H9 (cell line): ENCODE measurements at places on chromosomes 1 and 21.
A peak's percentile ranks its signal among the peaks of the same experiment; 100 is the strongest.

- DNase-seq, result no peak
These were observed 6.4 kb upstream of the LRRC8B start for GRCh38 chr1:89518221-89518631.

- DNase-seq, result peak; percentile 72
These were observed 59.9 kb upstream of the CACNA1E start for GRCh38 chr1:181423301-181423918.

DNA sequence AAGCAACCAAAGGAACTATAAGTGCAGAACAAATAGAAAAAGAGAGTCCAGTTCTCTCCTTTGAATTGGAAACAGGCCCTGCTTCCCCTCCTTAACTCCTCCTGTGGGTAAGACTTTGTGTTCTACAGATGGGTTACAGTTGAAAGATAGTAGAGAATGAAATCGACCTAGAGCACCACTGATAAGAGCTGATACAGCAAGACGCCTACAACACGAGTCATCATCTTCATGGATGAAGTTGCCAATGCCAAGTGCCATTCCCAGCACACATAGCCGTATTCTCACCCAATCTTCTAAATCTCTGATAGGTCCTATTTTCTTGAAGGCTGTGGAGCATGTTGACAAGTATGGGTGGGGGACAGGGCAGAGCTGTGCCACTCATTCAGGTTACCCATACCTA is 99.8 kb upstream of the CAMK1G start:
- no peak for DNase-seq

DNA sequence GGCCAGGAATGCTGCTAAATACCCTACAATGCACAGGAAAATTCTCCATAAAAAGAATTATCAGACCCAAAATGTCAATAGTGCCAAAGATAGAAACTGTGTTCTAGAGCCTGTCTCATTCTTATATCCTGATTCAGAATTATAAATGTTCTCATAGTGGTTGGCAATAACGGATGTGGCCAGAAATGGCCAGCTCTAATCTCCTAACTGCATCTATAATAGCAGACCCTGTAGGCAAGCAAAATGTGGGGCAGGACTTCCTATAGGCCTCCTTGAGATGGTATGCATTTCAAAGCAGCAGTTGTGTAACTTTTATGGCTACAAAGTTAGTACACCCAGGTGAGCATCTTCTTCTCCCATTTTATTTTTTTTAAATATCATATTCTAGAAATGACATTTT is 95.9 kb upstream of the SGIP1 start:
- no peak for DNase-seq

- no peak for DNase-seq
These were observed 22.4 kb downstream of the LRRC8B start for GRCh38 chr1:89546934-89547562.

GRCh38 chr1:233443040-233443760 is 115.7 kb downstream of the MAP3K21 start:
- DNase-seq, result no peak

GRCh38 chr21:45322231-45322959 is 34.7 kb upstream of the POFUT2 start:
- peak; percentile 23 for DNase-seq

- DNase-seq, result peak; percentile 3
These were observed 13.0 kb upstream of the LRP8 start for GRCh38 chr1:53340660-53341520.

- peak; percentile 89 for DNase-seq
These were observed 1.1 kb downstream of the BCAR3 start for GRCh38 chr1:93680420-93681100.

DNA sequence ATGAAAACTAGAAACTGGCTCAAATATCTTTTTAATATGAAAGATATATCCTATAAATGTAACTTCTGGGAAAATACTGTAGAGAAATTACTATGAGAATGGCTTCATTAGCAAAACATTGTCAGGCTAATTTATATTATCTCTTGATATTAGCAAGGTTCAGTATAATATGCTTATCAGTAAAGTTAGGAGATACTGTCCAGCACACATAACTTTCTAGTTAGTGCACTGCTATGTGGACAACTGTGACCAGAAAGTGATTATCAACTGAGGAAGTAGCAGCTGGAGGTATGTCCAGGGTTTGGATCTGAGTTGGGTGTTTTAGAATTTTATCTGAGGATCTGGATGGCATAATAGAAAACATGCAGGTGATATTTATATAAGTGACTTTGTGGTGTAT is 7.5 kb downstream of the LRRC8C start:
- DNase-seq, result no peak

GRCh38 chr1:61447968-61448430 is 276.9 kb downstream of the TM2D1 start:
- no peak for DNase-seq

DNA sequence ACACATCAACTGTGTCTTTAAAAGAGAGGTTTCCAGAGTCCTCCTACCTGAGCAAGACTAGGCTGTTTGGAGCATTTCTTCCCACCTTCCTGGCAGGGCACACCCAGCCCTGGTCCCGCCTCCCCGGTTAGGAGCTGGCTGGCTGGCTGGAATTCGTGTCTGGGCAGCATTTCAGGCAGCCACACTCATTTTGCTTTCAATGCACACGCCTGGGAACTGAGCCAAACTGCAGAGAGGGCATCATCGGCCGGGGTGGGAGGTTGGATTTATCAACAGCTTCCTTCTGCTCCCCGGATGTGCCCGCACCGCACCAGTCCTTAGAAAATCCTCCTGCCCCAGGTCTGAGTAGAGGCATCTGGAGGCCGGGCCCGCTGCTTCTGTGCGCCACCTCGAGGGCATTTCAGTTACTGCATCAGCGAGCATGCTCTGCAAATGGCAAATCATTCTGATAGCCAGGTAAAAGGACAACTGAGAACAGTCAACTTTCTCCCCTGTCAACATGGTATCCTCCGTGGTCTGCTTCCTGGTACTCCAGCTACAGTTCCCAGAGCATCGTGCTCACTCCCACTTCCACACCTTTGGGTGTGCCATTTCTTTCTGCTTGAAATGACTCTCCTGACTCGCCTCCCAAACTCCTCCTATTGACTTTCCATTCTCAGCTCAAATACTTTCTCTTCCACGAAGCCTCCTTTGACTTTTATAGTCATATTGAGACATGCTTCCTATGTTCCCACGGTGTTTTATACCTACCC is 20.6 kb downstream of the TCEA3 start:
- peak; percentile 91 for DNase-seq

- DNase-seq, result no peak
These were observed 66.2 kb downstream of the ATP2B4 start for GRCh38 chr1:203692565-203693470.

DNA sequence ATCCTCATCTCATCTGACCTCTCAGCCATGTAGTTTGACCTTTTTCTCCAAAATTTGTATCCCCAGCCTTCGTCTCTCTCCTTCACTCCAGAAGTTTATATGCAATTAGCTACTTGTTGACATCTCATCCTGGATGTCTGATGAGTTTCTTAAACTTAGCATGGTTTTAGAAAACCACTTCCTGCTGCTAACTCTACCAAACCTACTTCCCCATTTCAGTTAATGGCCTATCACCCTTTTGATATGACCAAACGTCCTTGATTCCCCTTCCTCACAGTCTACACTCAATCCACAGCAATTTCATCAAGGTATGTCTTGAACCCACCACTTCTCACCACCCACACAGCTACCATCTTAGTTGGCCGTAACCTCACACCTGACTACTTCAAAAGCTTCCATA is 121.9 kb downstream of the LRRC40 start:
- no peak for DNase-seq

DNA sequence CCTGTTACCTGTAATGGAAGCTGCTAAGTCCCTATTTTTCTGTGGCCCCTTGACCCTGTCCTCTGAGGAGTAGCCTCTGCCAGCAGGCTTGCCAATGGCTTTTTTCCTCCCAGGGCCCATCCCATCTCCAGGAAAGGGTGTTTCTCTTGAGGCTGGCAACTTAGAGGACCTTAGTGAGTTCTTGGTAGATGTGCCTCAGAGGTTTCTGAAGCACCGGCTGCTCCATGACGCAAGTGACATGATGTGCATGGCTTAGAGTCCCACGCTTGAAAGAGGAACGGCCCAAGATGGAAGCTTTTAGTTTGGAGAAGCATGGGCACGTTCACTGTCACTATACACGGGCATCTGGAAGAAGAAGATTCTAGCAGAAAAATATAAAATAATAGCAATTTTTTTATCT is 63.0 kb downstream of the TGFB2 start:
- DNase-seq, result no peak

DNA sequence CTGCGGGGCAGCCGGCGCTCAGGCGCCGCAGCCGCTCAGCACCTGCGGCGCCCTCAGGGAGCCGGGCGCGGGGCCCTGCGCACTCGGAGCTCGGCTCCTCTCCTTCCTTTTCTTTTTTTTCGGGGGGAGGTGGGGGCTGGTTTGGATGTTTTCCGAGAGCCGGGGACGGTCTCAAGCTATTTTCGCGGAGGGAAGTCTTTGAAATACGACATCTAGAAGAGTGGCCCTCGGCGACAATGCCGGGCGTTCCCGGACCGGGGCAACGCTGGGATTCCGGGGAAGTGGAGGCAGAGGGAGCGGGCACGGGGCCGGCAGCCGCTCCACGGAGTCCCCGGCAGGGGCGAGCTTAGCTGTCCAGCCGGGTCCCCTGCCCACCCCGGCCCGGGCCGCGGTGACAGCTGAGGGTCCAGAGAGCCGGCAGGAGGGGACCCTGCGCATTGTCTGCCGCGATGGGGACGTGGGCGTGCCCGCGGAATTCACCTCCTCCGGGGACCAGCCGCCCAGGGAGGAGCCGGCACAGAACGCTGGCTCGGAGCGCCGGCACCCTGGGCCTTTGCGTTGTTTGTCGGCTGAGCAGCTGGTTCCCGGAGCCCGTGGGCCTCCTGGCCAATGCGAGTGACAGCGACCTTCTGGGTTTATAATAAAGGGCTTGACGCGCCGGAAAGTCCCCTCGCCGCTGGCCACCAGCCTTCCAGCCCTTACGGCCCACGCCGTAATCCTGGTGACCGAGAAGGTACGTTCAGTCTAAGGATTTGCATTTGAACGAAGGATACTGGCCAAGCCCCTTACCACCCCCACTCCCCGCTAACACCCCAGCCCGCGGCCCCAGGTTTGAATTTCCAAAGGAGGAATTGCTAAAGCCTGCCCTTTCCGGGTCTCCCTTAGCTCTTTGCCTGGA is 582 bp downstream of the SLC37A1 start:
- DNase-seq, result peak; percentile 81

DNA sequence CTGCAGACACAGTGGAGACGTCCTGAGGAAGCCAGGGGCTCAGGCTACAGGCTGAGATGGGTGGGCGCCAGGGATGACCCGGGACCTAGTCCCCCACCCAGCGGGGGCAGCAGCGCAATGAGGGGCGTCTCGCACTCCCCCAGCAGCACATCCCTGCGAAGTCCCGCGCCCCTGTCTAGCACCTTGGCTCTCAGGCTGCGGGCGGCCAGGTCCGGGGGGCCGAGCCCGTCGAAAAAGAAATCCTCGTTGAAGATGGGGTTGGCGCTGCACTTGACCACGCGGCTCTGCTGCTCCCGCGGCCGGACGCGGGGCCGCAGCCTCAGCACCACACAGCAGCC is 1.8 kb downstream of the C2CD4D start:
- DNase-seq, result no peak

DNA sequence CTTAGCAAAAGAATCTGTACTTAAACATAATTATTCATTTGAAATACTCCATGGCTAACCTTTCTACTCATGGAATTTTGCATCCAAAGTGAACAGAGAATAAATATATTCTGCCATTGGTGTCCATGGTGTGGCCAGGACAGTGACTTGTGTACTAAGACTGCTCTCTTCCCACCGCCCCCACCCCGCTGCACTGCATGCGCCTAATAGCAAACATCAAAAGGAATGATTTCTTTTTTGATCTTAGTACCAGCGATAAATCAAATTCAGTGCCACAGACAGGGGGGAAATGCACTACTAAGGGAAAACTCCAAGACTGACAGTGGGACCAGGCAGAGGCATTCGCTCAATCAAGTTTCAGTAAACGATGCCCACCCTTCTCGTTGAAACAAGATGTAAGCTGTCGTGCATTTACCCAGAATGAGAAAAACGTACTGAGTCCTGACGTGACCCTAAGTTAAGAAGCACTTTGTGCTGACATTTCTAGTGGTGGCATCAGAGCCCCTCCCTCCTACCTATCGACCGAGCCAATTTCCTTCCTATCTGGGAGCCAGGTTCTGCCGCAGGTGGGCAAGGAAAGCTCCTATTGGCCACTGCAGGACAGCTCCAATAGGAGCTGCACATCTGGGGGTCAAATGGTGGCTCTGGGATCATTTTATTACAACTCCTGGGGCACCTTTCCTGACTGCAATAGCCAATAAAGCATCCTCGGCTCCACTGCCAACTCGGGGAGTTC is 12.5 kb downstream of the ESRRG start:
- DNase-seq, result no peak

DNA sequence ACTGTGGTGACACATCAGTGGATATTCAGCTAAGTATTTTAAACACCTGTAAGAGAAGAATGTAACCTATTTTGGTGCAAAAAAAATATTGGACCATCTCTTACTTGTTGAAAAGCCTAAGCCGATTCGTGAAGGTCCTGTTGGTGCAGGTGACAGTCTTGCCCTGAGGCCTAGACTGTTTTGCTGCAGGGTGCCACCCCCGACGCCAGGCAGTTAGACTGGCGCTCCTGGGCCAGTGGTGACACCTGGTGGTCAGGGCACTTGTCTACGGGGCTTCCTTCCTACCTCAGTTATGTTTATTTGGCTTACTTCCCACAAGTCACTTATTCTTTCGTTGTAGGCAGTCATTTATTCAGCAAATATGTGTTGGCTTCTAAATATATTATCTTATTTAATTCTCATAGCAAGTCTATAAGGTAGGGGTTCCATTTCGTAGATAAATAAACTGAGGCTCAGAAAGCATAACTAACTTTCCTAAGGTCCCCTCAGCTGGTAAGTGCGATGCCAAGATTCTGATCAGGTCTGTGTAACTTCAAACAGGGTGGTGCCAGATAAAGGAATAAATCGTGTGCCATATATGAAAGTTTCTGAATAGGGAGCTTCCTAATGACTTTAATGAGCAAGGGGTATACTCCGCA is 1.9 kb downstream of the EEIG2 start:
- DNase-seq, result peak; percentile 87

DNA sequence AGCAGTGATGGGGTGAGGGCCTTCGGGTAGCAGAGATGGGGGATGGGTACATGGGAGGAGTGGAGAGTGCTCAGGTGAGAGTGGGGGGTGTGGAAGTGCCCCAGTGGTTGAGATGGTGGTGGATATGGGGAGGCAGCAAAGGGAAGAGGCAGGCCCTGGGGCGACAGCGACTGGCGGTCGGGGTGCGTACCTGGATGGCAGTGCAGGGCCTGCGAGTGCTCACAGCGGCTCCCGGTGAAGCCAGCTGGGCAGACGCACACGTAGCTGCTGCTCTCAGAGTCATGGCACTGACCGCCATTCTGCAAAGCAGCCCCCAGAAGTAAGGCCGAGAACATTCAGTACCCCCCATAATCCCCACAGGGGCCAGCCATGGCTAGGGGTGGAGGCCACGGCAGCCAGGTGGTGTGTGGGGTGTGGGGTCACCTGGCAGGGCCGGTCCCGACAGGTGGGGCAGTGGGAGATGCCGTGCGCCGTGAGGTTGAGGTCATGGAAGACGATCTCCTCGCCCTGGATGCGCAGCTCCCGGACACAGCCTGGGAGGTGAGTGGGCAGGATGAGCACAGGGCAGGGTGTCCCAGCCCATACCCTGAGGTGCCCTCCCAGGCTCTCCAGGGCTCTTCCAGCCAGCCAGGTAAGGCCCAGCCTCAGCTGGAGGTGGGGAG is 18.9 kb downstream of the LDLRAD2 start:
- DNase-seq, result no peak

GRCh38 chr1:55047611-55048010 is 8.3 kb downstream of the PCSK9 start:
- DNase-seq, result no peak
